ENCODE measurements at places on chromosomes 2 and 18.
A peak's percentile ranks its signal among the peaks of the same experiment; 100 is the strongest.

GRCh38 chr2:238090887-238091286 is 9.3 kb upstream of the ESPNL start:
- no peak for DNase-seq

DNA sequence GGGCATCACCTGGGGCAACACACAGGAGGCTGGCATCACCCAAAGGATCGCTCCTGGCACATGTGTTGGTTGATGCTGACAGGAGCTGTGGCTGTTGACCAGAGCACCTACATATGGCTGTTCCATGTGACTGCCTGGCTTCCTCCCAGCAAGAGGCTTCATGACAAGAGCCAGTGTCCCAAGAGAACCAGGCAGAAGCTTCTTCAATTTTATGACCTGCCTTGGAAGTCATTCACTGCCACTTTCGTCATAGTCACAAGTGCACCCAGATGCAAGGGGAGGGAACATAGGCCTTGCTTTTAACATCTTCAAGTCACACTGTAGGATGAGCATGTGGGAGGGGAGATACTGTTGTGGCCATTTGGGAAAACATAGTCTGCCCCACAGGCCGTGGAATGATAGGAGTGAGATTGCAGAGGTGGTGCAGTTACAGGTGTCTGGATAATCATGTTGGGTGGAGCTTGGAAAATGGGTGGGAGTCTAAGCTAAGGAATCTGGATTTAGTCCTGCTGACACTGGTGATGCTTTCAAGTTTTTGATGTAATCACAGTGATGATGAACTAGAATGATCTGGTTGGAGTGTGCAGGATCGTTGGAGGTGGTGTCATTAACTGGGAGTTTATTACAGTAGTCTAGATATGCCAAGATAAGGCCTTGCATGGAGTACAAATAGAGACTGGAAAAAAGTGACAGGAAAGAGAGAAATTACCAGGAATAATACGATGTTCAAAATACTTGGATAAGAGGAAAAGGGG is 107.0 kb downstream of the RAPGEF4 start:
- DNase-seq: peak; percentile 5

DNA sequence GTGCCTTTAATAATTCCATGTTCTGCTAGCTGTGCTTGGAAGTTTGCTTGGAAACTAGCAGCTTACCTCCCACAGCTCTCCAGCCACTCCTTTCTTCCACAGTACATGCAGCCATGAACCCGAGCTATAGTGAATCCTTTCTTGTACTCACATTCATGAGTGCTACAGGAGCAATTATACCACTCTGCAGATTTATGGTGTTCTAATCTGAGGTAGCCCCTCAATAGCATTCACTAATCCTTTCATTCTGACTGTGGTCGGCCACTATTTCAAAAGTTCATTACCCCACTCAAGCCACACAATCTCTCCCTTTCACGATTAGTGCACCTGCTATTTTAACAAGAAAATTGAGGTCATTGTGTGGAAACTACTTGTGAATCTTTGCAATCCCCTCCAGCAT is 53.2 kb downstream of the CSRNP3 start:
- no peak for DNase-seq

GRCh38 chr2:24691806-24692205 is 101.4 kb downstream of the PTRHD1 start:
- DNase-seq: no peak

GRCh38 chr2:145654156-145654555 is 1134.2 kb upstream of the ZEB2 start:
- no peak for DNase-seq

DNA sequence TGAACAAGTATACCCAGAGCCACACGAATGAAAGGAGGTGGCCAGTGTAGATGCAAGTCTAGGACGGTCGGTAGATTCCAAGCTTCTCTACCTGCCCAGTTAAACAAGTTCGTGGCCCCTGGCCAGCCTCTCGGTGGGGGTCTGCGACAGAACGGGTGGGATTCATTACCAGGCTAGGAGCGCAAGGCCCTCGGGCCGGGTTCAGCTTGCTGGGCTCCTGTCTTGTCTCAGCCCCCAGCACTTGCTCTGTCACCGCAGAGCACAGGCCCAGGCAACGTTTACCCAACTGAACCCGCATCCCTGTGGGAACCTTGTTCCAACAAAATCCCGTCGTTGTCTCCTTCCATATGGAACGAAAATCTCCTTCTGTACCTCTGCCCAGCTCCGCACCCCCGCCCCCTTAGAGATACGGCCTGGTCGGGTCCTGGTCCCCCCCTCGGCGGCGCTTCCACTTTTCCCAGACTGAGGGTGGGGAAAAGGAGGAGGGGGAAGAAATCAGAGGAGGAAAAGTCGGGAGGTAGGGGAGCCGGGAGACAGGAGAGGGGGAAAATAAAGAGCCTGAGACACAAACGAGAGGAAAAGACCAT is 1.9 kb upstream of the EMX1 start:
- no peak for DNase-seq

- no peak for DNase-seq
Observed at GRCh38 chr18:789397-789796, 22.6 kb downstream of the YES1 start.

- no peak for DNase-seq
Observed at GRCh38 chr2:80579756-80580155, 275.2 kb upstream of the LRRTM1 start.
